Tibial nerve (tissue), 4 donors: ENCODE measurements at places on chromosomes 13 and 19.
A peak's percentile ranks its signal among the peaks of the same experiment; 100 is the strongest.

DNA sequence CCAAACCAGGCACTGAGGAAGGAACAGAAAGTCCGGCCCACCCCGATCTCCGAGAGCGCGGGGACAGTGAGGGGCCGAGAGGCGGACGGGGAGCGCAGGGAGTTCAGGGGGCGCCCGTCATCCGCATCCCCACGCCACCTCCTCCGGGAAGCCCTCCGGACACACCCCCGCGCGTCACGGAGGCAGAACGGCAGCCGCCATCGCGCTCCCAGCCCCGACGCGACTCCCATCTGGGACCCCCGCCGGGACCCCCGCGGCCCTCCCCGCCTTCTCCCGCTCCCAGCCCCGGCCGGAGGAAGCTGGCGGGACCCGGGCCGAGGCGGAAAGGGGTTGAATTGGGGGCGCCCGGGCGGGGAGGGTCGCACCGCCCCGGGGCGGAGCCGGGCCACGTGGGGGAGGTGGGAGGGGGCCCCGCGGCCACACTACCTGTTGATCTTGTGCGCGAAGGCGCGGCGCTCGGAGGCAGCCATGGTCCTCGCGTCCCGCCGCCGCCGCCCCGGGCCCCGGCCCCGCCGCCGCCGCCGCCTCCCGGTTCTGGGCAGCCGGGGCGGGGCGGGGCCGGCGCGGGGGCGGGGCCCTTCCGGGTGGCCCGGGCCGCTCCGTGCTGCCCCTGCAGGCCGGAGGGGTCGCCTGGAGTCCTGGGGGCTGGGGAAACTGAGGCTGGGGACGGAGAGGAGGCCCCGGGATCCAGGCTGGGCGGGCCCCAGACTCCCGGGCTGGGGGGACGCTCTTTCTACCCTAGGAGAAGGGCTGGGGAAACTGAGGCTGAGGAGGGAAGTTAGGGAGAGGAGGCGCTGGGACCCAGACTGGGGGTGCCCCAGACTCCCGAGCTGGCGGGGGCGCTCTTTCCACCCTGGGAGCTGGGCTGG lies at the start of gene DOCK6:
DOCK6 (minus strand) TSS at position 554 of the 869 bp plus-strand sequence; CDS start at position 470, 84 bp downstream.
- peak within 1 kb of the TSS; percentile 87 for H3K27ac ChIP-seq
- H3K4me1 ChIP-seq: peaks cover 15% of the 10 kb centered on the region
- H3K4me3 ChIP-seq: peak within 1 kb of the TSS; percentile 98
- no peak for DNase-seq
- no peaks in the 10 kb centered on the region for H3K27me3 ChIP-seq
- no peaks in the 10 kb centered on the region for H3K36me3 ChIP-seq

DNA sequence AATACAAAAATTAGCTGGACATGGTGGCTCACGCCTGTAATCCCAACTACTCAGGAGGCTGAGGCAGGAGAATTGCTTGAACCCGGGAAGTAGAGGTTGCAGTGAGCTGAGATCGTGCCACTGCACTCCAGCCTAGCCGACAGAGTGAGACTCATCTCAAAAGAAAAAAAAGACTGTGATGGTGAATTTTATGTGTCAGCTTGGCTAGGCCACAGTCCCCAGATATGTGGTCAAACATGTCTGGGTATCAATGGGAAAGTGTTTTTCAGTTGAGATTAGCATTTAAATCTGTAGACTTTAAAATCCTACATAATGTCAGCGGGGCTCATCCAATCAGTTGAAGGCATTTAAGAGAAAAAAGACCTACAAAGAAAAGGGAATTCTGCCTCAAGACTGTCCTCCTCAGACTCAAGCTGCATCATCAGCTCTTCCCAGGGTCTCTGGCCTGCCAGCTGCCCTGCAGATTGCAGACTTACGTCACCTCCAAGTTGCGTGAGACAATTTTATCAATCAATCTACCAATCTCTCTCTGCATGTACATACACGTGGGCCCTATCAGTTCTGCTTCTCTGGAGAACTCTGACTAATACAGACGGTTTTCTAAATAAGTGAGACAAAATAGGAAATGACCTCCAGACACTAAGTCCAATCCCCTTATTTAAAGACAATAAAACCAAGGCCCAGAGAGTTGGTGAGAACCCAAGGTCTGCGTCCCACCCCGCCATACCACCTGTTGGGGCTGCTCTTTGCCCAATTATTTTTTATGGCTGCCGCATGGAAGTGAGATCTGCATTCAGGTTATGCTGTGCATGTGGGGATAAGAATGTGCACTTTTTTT lies 99.2 kb downstream of the ABCC4 start:
- H3K4me1 ChIP-seq: no peaks in the 10 kb centered on the region
- no peaks in the 10 kb centered on the region for H3K36me3 ChIP-seq
- H3K27me3 ChIP-seq: no peaks in the 10 kb centered on the region
- no peak overlapping the region for H3K4me3 ChIP-seq

- H3K4me1 ChIP-seq: peaks cover 29% of the 10 kb centered on the region
- no peaks in the 10 kb centered on the region for H3K36me3 ChIP-seq
- H3K27ac ChIP-seq: peak overlapping the region; percentile 54
Measured at GRCh38 chr19:17579661-17580244, 24.3 kb downstream of the COLGALT1 start.

DNA sequence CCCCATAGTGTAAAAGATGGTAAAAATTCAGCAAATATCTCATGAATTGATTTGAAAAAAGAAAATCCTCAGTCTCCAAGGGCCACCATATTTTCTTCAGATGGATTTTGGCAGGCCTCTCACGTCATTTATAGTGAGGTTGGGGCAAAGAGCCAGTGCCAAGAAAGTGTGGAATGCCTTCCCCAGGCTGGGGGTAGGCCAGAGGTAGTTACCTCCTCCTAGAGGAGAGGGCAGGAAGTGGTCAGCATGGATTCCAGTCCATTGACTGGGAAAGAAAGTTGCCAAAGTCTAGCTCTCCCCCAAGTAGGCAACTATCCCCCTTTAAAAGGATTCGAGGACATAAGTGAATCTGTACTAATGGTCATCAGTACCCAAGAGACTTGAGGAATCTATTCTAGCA lies 68.4 kb upstream of the KCTD4 start:
- no peak overlapping the region for H3K27ac ChIP-seq
- no peaks in the 10 kb centered on the region for H3K4me1 ChIP-seq
- peaks cover 13% of the 10 kb centered on the region for H3K36me3 ChIP-seq
- no peak overlapping the region for H3K4me3 ChIP-seq
- DNase-seq: no peak

- H3K27me3 ChIP-seq: no peaks in the 10 kb centered on the region
- H3K4me1 ChIP-seq: peaks cover 48% of the 10 kb centered on the region
- DNase-seq: no peak
Measured at GRCh38 chr13:74132776-74133656, 1.2 kb downstream of the KLF12 start.

DNA sequence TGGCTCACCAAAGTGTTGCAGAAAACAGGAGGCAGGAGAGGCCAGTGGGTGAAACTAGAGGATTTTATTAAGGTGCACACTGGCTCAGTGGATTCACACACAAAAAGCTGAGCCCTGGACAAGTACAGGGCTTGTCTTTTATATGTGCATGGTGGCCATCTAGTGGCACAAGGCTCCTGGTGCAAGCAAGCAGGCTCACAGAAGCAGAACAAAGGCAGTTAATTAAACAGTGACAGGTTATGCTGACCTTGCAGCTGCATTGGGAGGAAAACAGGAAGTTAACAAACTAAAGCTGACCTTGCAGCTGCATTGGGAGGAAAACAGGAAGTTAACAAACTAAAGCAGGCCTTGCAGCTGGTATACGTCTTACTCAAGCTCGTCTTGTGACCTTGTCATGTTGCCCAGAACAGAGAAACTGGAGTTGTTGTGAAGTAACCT lies 65.3 kb upstream of the ZNF681 start:
- H3K27ac ChIP-seq: no peak overlapping the region
- H3K36me3 ChIP-seq: no peaks in the 10 kb centered on the region
- no peak for DNase-seq
- H3K4me1 ChIP-seq: no peaks in the 10 kb centered on the region
- H3K27me3 ChIP-seq: no peaks in the 10 kb centered on the region

DNA sequence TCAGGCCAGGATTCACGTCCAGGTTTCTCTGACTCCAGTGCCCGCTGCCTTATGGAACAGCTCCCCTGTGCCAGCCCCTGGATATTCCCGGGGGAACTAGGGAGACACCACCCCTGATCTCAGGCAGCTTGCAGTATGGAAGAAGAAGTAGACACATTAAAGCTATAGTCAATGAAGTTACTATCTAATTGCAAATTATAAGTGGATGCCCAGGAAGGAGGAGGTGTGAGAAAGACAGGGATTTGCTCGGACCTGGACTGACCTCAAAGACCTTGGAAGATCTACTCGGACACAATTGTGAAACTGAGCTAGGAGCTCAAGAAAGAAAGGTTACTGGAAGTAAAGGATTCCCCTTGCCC lies 10.4 kb downstream of the SIGLEC11 start:
- H3K27ac ChIP-seq: no peak overlapping the region
- H3K4me3 ChIP-seq: no peak overlapping the region
- H3K4me1 ChIP-seq: peaks cover 16% of the 10 kb centered on the region

GRCh38 chr13:37049810-37050209 lies 9.7 kb downstream of the SUPT20H start:
- no peaks in the 10 kb centered on the region for H3K27me3 ChIP-seq
- no peaks in the 10 kb centered on the region for H3K36me3 ChIP-seq
- no peak for DNase-seq

DNA sequence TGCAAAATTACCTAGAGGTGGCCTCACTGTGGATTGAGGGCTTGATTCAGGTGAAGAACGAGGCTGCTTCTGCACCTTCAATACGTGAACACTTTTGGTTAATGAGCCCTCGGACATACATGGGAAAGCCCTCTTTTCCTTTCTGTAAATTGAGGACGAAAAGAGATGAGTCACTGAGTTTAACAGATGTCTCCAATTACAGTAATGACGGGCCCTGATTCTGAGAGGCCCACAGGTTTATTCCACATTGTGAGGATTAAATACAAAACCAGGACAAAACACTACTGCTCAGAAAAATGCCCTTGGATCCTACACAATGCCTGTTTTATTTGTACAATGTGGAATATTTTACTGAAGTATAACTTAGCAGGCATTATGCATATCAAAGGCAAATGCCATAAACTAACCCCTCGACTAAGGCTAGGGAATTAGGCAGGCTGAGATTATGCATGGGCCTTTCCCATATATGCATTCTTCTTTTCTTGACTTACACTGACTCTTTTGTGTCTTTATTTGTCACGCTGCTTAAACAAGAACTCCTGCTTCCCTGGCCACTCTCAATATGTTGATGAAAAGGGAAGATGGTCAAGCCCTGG lies 819.9 kb downstream of the OLFM4 start:
- H3K27me3 ChIP-seq: no peaks in the 10 kb centered on the region
- no peaks in the 10 kb centered on the region for H3K4me1 ChIP-seq
- no peak overlapping the region for H3K4me3 ChIP-seq
- H3K36me3 ChIP-seq: no peaks in the 10 kb centered on the region
- no peak for DNase-seq
